ENCODE measurements at places on chromosomes 16 and 17.

DNA sequence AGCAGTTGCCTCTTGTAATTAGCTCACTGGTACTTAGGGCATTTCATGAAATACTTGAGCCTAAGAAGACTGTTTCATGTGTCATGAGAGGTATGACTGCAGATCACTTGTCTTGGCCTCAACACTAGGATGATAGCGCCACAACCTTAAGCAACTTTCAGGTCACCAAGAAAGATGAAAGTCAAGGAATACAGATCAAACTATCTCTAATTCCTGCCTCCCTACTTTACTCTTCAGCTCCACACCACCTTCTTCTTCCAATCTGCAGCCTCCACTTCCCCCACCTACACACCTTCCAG is 28.0 kb downstream of the GNA13 start:
- DNase-seq = peak; percentile 19

DNA sequence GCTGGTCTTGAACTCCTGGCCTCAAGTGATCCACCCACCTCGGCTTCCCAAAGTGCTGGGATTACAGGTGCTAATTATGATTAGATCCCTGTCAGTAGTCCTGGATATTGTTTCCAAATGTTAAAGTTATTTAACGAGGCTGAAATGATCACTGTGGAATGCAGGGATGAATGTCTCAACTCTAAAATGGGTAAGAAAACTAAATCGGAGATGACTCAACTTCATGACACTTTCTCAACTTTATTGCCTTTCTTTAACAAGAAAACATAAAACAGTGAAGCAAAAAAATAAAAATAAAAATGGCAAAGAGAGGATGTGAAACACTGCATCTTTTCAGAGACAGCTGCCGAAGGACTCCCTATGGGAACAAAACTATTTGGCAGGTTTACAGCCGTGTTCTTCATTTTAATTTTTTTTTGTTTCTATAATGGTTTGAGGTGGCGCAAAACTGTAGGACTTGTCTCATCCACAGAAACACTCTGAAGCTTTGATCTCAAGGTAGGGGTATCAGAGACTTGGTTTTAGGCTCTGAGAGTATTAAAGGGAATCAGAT is 382.0 kb downstream of the GRIN2A start:
- DNase-seq = no peak

DNA sequence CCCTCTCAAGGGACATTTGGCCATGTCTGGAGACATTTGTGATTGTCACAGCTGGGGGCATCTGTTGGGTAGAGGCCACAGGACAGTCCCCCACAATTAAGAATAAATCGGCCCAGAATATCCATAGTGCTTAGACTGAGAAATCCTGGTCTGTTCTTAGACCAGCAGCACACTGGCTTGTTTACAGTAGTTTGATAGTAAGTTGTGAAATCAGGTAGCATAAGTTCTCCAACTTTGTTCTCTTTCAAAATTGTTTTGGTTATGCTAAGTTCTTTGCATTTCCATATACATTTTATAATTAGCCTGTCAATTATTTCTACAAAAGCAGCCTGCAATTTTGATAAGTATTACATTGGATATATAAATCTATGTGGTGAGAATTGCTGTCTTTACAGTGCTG is 6.8 kb downstream of the MGRN1 start:
- DNase-seq = no peak

DNA sequence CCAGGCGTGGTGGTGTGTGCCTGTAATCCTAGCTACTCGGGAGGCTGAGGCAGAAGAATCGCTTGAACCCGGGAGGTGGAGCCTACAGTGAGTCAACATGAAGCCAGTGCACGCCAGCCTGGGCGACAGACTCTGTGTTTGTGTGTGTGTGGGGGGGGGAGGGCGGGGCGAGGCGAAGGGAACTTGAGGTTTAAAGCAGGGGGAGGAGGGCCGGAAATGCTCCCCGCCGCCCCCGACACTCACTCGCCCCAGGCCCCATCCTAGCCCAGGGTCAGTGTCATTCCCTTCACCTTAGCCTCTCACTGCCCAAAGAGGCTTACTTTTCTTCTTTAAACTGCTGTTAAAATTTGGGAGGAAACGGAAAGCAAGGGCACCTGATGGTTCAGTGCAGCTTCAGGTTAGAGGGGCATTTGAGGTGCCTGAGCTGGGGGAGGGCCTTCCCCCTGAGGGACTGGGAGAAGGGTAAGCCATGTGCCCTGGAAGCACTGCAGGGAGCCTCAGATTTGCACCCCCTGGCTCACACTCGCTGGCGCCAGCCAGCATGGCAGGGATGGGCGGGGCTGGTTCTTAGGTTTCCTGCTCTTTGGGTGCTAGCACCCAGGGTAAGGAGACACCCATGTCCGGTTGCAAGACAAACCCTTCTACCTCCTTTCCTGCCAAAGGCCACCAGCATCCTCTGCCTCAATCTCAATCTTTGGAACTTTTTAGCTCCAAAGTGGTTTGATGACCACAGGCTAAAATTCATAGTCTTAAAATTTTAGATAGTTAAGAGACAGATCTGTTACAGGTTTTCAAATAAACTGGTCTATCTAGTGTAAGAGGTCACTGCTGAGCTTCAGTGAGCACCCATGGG is 2.2 kb upstream of the LIMD2 start:
- DNase-seq = peak; percentile 84

DNA sequence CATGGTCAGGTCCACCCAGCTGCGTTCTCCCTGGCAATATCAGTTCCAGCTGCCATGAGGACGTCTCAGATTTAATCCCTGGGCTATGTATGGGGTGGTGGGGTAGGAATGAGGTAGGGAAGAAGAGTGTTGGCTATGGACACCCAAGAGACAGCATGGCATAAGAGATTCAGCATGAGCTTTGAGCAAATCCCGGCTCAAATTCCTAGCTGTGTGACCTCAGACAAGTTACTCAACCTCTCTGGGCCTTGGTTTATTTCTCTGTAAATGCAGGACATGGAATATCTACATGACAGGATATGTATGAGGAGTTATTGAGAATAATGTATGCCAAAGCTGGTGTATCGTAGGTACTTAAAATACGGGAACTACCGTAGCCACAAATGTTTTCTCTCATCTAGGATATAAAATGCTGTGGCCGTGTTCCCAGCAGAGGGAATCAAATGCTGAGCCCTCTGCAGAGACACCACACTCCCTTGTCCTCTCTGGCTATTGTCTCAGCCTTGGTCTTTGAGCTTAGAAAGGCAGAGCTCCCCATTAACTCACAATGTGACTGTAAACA is 17.8 kb upstream of the LHX1 start:
- no peak for DNase-seq

DNA sequence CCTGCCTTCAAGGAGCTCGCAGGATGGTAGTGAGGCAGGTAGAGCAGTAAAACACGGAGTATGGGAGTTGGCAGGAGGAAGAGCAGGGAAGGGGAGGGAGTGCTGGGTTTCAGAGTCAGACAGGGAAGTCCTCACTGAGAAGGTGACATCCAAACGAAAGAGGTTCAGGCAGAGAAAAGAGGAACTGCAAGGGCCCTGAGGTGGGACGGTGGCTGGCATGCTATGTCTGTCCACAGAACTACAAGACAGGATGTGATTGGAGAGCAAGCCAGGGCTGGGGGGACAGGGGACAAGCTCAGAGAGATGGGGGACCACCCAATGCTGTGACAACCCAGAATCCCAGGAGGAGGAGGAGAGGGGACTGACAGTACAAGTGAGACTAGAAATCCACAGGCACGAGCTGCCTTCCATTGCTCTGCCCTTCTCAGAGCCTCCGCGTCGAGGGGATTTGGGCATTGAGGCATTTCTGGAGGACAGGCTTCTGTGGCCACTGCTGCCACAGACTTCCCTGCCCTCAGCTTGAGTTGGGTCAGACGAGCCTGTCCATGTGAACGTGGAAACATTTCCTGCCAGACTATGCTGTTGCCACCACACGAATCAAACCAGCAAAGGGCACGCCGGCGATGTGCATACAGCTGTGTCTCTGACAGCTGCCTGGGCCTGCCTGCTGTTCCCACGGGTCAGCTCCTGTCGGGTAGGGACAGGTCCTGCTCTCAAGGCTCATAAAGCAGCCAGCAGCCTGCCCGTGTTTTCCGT is 100.1 kb downstream of the RAB11FIP4 start:
- no peak for DNase-seq
